ENCODE measurements at places on chromosomes 12 and 14.

- DNase-seq: no peak
Measured at GRCh38 chr14:19974844-19975243, 547 bp upstream of the OR4K15 start.

GRCh38 chr12:117547209-117547608, 185.8 kb upstream of the NOS1 start:
- no peak for DNase-seq

DNA sequence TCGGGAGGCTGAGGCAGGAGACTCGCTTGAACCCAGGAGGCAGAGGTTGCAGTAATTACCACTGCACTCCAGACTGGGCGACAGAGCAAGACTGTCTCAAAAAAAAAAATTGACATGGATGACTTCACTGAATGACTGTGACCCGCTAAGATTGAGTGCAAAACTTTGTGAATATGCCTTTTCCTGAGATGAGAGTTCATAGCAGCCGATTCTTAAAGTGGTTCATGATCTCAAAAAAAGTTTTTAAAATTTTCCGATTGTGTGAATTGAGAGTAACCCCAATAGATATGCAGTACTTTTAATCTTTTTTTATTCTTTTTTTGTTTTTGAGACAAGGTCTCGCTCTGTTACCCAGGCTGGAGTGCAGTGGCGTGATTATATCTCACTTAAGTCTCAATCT, 1.2 kb downstream of the TCTN1 start:
- no peak for DNase-seq

DNA sequence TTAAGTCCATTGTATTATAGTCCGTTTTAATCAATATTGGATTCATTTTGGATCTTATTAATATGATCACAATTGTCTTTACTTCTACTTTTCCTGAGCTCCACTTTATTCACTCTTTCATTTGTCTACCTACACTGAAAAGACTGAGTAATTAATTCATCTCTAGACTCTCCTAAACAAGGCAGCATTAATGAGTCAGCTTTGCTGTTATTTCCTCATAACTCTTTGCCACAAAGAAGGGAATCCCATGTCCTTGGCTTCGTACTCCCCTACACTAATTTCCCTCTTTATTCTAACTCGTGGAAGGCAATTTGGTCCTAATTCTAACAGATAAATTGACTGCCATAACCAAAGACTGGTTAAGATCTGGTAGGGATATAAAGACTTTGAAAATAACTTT, 91.9 kb downstream of the ARMH4 start:
- no peak for DNase-seq

DNA sequence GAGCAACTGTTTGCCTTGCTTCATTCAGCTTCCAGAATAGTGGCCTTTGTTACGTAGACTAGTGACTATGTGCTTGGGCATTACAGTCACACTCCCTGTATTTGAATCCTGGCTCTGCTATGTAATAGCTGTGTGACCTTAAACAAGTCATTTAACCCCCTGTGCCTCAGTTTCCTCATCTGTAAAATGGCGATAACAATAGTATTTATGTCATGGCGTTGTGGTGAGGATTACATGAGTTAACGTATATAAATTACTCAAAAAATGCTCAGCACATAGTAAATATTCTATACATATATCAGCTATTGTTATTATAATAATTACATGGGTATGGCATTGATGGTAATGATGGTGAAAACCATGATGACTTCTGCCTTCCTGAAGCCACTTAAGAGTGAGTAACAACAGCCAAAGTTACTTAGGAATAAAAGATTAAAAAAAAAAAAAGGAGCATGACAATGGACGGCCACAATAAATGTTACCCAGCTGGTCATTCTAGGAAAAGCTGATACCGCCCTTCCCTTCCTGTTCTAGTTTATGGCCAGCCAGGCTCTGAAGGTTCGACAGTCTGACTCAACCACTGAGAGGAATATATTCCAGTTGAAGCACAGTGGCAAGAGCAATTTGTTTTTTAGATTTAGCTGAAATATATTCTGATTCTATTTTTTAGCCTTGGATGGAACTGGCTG, 9.9 kb upstream of the ADIPOR2 start:
- DNase-seq: no peak

DNA sequence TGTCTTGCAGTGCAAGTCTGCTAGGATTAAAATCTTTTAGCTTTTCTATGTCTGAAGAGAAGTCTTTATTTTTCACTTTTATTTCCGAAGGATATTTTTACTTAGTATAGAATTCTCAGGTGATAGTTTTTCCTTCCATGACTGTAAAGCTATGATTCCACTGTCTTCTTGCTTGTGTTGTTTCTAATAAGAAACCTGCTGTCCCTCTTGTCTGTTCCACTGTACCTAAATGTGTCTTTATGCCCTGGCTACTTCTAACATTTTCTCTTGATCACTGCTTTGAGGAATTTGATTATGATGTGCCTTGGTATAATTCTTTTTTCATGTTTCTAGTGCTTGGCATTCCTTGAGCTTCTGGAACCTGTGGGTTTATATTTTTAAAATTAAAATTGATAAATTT, 228.7 kb downstream of the CACNA1C start:
- no peak for DNase-seq

DNA sequence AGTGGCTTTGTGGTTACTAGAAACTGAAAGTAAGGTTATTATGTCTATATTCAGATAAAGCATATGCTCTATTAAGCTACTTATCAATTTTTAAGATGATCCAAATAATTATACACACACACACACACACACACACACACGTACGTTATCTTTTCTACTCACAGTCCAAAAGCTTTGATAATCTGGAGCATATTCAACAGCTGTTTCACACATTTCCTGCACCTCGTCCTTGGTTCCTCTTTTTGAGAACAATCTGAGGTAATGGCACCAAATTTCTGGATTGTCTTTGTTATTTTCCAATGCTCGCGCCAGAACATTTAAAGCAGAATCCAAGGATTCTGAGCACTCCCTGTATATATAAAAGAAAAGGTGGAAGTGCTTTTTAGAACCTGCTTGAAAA, 37.5 kb downstream of the ZFC3H1 start:
- DNase-seq: no peak

DNA sequence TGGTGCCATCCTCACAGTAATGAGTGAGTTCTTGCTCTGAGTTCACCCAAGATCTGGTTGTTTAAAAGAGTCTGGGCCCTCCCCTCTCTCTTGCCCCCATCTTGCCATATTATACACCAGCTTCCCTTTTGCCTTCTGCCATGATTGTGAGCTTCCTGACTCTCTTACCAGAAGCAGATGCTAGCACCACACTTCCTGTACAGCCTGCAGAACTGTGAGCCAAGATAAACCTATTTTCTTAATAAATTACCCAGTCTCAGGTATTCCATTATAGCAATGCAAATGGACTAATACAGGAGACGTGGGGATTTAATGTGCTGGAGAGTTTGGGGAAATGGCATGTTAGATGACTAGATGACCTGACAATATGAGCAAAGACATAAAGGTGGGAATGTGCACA, 12.8 kb downstream of the SLC4A8 start:
- no peak for DNase-seq

- DNase-seq: no peak
Measured at GRCh38 chr12:116924558-116925453, 14.1 kb downstream of the FBXW8 start.

- DNase-seq: peak; percentile 45
Measured at GRCh38 chr12:95943330-95943842, at the start of gene AMDHD1. Gene AMDHD1, plus strand, starts transcription at chr12:95943331. Its CDS starts 68 bp downstream, at chr12:95943399.

DNA sequence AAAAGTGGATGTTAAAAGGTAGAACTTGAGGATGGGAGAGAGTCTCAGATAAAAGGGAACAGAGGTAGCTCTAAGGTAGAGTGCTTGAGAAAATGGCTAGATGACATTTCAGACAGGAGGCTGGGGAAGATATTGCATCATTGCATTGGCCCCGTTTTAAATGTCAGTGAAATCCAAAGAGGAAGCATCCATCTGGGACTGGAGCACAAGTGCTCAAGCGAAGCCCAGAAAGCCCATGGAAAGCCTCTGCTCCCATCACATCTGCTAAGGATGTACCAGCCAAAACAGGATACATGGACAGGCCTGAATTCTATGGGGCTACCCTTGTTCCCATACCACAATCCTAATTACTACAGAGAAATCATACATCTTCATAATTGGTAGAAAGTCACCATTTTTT, 581.5 kb upstream of the TMEM132C start:
- DNase-seq: no peak

DNA sequence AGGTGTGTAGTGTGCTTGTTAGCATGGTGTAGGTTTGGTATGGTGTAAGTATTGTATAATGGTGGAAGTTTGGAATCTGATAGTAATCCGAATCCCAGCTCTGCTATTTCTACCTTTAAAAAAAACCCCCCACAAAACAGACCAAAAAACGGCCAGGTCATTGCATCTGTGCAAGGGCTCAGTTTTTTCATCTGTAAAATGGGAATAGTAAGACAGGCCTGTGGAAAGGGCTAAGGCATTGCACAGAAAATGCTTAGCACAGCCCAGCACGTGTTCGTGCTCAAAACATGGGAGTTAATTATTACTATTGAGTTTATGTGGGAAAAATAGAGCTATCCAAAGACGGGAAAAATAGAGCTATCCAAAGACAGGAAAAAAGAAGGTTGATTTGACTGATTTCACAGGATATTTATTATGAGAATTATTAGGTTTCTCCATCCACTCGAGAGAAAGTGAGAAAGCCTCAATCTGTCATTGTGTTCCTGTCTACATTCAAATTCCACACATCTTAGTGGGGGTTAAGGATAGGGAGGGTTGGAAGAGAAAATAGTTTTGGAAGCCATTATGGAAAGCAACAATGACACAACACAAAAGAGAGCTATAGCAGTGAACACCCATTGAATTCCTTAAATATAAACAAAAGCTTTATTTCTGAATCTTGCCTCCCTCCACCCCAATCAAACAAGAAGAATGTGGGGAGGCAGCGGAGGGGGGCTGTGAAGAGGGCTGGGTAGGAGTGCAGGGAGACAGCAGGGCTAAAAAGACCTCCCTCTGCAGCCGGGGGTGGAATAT, 126.8 kb upstream of the MAX start:
- DNase-seq: no peak

DNA sequence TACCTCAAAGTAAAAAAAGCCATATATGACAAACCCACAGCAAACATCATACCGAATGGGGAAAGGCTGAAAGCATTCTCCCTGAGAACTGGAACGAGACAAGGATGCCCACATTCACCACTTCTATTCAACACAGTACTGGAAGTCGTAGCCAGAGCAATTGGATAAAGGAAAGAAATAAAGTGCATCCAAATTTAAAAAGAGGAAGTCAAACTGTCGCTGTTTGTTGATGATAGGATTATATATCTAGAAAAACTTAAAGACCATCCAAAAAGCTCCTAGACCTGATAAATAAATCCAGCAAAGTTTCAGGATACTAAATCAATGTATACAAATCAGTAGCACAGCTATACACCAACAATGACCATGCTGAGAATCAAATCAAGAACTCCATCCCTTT, 5.2 kb downstream of the NDUFA12 start:
- DNase-seq: no peak
